ENCODE measurements at places on chromosomes 7 and 10. TPM values are rescaled to one million over a fixed set of nuclear protein-coding genes. Genes with fewer than 3 reads are reported as not detected.

The VSTM2A gene
- polyA plus RNA-seq: 0.05 TPM

The BLNK gene
- 0.65 TPM for polyA plus RNA-seq

The FRMPD2 gene
- polyA plus RNA-seq: 0.70 TPM

The ZDHHC4 gene
- 42.4 TPM for polyA plus RNA-seq

The LRRC61 gene
- 3.0 TPM for polyA plus RNA-seq

The AKR1C8 gene
- not detected for polyA plus RNA-seq

The ZCCHC24 gene
- 35.9 TPM for polyA plus RNA-seq

The PBLD gene
- polyA plus RNA-seq: 7.8 TPM

The CALHM2 gene
- 42.1 TPM for polyA plus RNA-seq

The CALML5 gene
- polyA plus RNA-seq: not detected

The NXPH1 gene
- 0.05 TPM for polyA plus RNA-seq

The SUN3 gene
- polyA plus RNA-seq: not detected

The PSAP gene
- polyA plus RNA-seq: 3,407 TPM

The NODAL gene
- polyA plus RNA-seq: not detected

The ANXA7 gene
- polyA plus RNA-seq: 130 TPM

The HYAL4 gene
- not detected for polyA plus RNA-seq

The EIF3B gene
- polyA plus RNA-seq: 185 TPM

The LIPM gene
- not detected for polyA plus RNA-seq

The LDB3 gene
- 9.0 TPM for polyA plus RNA-seq

The SLC18A2 gene
- 6.7 TPM for polyA plus RNA-seq

The TEX47 gene
- polyA plus RNA-seq: not detected

The RARRES2 gene
- polyA plus RNA-seq: 761 TPM

The ZNF316 gene
- polyA plus RNA-seq: 17.6 TPM
